ENCODE measurements at places on chromosomes 2 and 18. TPM values are rescaled to one million over a fixed set of nuclear protein-coding genes. Genes with fewer than 3 reads are reported as not detected.

GRCh38 chr2:29080886-29081743 is 6.8 kb upstream of the PCARE start:
- no peak overlapping the region for H3K27ac ChIP-seq
- DNase-seq, result no peak
- no peaks in the 10 kb centered on the region for H3K4me1 ChIP-seq
- peaks cover 3% of the 10 kb centered on the region for H3K27me3 ChIP-seq

DNA sequence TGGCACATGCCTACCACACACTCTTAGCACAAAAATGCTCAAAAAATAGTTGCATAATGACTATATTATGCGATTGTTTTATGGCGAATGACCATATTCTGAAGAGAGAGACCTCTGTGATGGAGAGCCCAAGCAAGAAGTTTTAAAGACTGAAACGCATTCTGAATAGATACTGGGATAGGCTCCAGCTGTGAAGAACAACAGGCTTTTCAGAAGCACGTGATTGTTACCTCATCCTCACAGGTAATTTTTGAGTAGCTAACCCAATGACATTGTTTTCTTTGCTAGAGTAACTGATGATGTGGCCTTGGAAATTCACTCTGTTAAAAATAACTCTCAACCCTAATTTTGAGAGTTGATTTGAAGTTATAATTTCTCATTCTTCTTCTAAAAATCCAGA is 2.0 kb upstream of the DDX18 start:
- H3K27ac ChIP-seq, result no peak overlapping the region
- peaks cover 15% of the 10 kb centered on the region for H3K36me3 ChIP-seq
- H3K4me3 ChIP-seq, result no peak overlapping the region
- H3K4me1 ChIP-seq, result peaks cover 21% of the 10 kb centered on the region

- peak overlapping the region; percentile 99 for H3K27ac ChIP-seq
- peaks cover 17% of the 10 kb centered on the region for H3K36me3 ChIP-seq
- H3K27me3 ChIP-seq, result no peaks in the 10 kb centered on the region
Observed at GRCh38 chr18:2636126-2636631, 19.3 kb upstream of the SMCHD1 start.

- H3K4me3 ChIP-seq, result no peak overlapping the region
- no peak overlapping the region for H3K27ac ChIP-seq
- DNase-seq, result no peak
Observed at GRCh38 chr2:114717049-114717448, 274.6 kb downstream of the DPP10 start.

Gene NYAP2
- not detected for total RNA-seq

- H3K4me3 ChIP-seq, result no peak overlapping the region
- H3K27me3 ChIP-seq, result peaks cover 1% of the 10 kb centered on the region
- no peak overlapping the region for H3K27ac ChIP-seq
- peaks cover 9% of the 10 kb centered on the region for H3K36me3 ChIP-seq
- no peak for DNase-seq
- H3K4me1 ChIP-seq, result no peaks in the 10 kb centered on the region
Observed at GRCh38 chr2:53670331-53670730, 97.3 kb upstream of the CHAC2 start.

DNA sequence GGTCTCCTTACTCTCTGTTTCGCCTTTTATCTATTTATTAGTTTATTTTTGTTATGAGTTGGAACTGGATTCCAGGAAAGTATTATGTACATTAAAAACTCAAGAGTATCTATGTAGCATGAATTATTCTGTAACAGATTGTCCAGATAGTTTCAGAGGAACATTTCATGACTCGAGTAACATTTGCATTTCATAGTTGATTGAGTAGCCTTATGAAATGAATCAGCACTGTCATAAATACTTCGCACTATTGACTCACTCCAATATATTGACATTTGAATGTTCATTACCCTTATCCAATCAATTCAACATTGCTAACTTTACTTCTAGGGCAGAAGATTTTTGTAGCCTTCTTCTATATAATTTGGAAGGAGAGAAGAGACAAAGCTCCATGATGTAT is 11.3 kb upstream of the VRK2 start:
- H3K4me3 ChIP-seq, result no peak overlapping the region
- H3K4me1 ChIP-seq, result peaks cover 8% of the 10 kb centered on the region
- no peak overlapping the region for H3K27ac ChIP-seq
- DNase-seq, result no peak
- peaks cover 4% of the 10 kb centered on the region for H3K36me3 ChIP-seq

DNA sequence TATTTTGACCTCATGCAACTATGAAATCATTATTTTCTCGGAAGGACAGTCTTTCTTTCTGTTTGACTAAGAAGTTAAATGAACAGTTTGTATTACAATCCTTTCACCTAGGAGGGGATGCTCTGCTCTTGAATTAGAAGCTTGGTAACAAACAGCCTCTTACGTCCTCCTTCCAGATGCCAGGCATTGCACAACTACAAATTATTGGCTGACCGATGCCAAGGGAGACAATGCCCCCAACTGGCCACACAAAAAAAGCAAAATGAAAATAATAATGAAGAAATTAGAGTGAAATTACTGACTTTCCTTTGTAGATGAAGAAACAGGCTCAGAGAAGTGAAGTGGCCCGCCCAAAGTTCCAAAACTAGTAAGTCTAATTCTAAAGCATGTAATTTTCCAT is 177.9 kb downstream of the CYRIA start:
- H3K4me1 ChIP-seq, result no peaks in the 10 kb centered on the region
- H3K27ac ChIP-seq, result no peak overlapping the region
- no peak for DNase-seq
- H3K4me3 ChIP-seq, result no peak overlapping the region
- H3K27me3 ChIP-seq, result peaks cover 2% of the 10 kb centered on the region
- no peaks in the 10 kb centered on the region for H3K36me3 ChIP-seq

Gene GKN1
- not detected for total RNA-seq

DNA sequence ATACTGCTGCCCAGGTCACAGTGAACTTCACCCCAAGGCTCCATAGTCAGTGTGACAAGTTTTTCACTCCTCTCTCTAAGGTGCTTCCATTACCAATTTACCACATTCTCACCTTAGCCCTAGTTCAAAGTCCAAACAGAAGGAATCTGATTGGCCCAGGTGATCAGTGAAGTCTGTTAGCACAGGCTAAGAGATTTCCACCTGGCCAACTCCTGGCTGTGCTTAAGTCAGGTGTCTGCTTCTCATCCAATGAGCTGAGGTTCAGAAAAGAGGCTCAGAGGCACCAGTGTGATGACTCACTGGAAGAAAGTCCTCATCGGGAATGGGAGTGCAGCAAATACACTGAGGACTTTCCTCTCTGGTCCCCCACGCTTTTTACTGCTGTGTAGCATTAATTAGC is 164.4 kb upstream of the MGAT5 start:
- no peaks in the 10 kb centered on the region for H3K36me3 ChIP-seq
- H3K4me1 ChIP-seq, result no peaks in the 10 kb centered on the region
- no peak overlapping the region for H3K27ac ChIP-seq
- no peak for DNase-seq
- peaks cover 2% of the 10 kb centered on the region for H3K27me3 ChIP-seq

GRCh38 chr2:22903616-22904015 is 481.4 kb upstream of the KLHL29 start:
- no peak overlapping the region for H3K4me3 ChIP-seq
- DNase-seq, result no peak
- no peaks in the 10 kb centered on the region for H3K4me1 ChIP-seq
- H3K27me3 ChIP-seq, result peaks cover 6% of the 10 kb centered on the region

Gene PROKR1
- not detected for total RNA-seq
